ENCODE measurements at places on chromosomes 12 and 14.

DNA sequence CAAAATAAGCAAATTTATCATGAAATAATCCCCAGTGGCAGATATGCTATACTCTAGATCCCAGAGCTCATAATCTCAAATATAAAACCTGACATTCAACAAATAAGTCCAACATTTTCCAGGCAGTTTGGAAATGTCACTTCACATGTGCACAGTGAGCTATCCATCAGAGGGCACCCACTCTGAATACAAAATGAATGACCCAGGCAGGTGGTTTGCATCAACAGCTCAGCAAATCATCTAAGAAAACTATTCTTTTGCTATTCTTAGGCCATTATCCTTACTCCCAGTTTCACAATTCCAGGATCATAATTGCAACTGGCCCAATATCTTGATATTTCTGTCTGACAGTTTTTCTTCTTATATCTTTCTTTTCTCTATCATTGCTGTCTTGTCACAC lies 38.5 kb downstream of the TRIM9 start:
- DNase-seq: no peak

DNA sequence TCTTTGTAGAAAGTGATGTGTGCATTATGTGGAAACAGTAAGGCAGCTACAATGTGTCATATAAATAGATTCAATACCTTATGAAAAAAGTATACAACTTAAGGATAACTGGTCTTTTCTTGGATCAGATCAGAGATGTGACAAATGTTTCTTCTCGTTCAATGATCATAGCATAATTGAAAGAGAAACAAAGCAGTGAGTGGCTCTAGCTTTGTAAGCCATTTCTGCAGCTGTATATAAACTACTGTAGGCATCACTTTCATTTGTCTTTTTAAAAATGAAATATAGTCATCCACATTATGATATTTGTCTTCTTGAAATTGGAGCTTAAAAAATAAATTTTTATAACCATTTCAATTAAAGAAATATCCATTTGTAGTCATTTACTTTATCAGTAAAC lies 63.8 kb upstream of the LMO3 start:
- no peak for DNase-seq

GRCh38 chr14:54213536-54213935 lies 183.3 kb upstream of the CDKN3 start:
- DNase-seq: no peak

DNA sequence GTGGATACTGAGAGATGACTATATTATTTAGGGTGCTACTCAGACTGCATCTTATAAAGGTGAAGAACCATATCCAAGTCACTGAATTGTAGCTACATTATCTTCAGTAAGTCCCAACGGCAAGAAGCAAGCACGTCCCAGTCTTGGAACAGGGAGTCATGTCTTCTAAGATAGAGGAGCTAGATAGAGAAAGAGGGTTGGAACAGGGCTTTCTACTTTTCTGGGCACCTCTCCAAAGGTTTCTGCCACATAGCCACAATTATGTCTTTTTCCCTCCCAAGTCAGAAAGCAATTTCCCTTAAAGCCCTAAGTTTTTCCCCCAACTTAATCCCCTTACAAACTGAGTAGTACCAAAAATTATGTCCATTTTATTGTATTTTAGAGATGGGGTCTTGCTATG lies 22.4 kb downstream of the MAPK1IP1L start:
- DNase-seq: no peak

DNA sequence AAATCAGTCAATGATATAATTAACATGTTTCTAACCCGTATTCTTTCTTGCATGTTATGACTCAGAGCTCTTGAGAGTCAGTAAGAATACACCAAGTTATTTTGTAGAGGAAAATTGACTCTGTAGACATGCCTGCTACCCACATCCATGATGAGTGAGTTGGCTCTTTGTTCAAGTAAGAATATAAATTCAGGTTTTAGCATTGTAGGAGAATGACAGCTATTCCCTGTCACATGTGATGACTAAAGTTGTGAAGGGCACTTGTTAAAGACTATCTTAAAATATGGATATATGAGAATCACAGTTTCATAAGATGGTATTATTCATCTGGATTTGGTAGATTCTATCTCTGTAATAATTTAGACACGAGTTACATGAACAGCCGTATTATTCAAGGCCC lies 209.1 kb downstream of the CCDC59 start:
- no peak for DNase-seq

- DNase-seq: no peak
Observed at GRCh38 chr12:45292486-45293195, 76.7 kb downstream of the ANO6 start.

DNA sequence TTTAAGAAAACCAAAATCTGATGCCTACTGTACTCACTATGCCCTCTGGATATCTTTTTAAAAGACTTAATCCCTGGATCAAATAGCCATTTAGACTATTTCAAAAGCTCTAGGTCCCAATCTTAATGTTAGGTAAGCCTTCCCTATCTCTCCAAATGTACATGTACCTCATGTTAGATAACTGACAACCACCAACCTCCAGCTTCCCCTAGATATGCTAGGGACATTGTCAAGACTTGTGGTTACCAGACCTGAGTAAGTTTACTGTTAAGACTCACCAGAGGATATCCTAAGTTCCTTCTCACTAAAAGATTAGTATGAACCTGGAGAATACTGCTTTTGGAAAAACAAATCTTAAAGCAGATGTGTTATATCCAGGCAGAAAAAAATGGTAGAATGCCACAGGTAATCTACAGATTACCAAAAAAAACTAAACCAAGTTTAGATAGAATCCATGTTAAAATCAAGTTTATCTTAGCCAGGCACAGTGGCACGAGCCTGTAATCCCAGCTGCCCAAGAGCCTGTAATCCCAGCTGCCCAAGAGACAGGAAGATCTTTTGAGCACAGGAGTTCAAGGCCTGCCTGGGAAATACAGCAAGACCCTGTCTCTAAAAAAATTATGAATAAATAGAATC lies 9.7 kb downstream of the NAP1L1 start:
- no peak for DNase-seq

DNA sequence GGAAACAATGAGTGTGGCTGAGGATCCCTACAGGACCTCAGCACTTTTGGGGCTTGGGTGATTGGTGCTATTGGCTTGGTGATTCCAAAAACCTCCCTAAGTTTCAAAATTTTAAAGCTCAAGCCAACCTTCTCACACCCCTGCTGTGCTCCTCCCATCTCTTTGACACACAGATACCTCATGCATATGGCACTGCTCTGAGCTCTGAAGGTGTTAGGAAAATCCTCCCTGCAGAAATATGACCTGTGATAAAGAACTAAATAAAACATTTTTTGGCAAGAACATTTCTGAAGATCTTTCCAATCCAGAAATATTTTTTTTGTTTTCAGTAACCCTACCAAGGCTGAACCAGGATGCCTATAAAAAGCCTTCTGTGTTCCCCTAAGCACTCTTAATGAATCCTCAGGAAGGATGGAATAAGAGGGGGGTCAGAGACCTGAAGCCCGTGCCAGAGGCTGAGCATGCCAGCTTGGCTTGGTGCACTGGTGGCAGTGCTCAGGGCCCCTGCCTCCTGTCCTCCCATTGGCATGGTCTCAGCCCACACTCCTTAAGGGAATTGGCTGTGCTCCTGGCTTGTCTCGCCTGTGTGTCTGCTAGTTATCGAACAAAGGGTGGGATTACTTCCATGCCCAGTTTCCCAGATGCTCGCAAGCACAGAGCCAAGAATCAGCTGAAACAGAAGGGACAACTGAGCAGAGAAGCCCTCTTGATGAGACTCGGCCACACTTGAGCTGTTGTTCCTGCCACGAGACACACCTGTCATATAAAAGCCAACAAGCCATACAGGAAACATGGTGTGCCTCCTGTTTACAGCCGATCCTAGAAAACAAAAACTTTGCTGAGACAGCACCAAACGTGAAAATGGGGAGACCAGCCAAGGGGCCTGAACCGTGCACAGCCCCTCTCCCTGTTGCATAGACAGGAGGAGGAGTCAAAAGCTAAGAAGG lies 132.7 kb upstream of the EEA1 start:
- no peak for DNase-seq

GRCh38 chr12:54068418-54069070 lies 14.9 kb downstream of the HOXC4 start:
- no peak for DNase-seq

- DNase-seq: no peak
Observed at GRCh38 chr14:79465651-79466050, 745.7 kb downstream of the DIO2 start.

DNA sequence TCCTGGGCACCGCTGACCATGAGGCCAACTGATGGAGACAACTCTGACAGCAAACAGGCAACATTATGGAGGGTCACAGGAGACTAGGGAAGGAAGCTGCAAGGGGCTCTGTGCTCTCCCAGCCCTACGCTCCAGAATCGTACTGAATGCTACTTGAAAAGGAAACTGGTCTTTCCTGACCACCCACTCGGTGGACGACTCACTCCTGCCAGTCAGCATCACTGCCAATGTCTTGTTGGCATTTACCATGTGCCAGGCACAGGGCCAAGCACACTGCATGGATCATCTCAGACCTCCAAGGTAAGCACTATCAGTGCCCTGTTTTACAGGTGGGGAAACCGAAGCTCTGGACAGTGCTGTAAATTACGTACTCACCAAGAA lies 38.0 kb downstream of the CCDC85C start:
- DNase-seq: no peak

DNA sequence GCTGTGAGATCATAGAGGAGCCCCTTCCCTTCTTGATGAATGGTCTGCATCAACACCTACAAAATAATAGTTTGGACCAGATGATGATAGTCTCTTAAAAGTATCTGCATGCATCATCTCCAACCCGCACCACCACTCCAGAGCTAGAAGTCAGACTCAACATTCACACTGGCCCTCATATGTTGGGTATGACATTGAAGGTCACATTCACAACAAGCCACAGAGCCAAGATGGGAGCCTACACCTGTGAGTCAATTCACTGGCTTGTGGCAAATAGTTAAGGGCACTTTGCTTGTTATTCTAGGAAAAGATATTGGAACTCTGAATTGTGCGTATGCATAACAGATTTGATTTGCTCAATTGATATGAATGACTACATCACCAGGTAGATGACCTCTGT lies 1197.9 kb downstream of the VRK1 start:
- DNase-seq: no peak

DNA sequence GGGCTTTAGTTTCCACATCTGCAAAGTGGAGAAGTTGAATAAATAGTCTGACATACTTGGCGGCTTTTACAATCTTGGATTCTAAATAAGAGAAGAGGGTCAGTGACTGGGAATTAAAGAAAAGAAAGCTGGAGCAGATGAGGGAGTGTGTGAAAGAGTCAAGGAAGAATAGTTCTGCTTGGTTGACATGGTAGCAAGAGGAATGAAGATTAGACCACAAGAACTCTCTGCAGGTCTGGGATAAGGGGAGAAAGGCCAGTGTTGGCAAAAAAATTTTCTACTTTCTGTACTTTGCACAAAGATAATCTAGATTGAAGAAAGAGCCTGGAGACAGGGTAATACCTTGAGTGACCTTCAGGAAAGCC lies 5.9 kb downstream of the ITGB7 start:
- DNase-seq: no peak

DNA sequence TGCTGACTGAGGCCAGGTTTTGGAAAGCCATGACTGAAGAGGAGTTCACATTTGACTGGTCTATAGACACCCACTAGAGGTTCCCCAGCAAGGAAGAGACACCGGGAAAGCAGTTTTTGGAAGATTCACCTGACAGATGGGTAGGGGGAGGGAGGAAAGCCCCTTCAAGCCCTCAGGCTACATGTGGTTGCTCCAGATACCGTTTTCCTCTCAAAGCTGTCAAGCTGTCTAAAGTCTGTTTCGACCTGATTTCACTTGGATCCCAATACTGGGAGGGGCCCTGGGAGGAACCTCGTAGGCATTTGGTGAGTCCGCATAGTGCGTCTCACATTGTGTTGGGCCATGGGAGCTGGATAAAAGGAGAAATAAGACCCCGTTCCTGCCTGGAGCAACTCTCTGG lies 1.7 kb upstream of the LRP1 start:
- no peak for DNase-seq

DNA sequence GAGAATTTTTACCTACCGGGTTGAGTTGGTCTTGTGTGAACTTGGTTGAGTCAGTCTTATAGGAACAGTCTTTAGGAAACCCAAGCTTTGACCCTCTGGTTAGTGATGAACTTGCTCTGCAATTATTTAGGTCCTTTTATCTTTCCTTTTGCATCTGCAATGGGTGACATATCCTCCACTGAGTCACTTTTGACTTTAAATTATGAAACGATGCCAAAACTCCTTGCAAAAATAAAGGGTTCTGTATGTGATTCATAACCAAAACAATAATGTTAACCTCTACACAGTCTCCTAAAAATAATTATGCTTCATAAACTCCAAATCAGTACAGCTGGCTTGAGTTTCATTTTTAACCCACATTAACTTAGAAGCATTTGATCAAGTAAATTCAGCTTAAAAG lies 979.4 kb downstream of the GALC start:
- no peak for DNase-seq

- no peak for DNase-seq
Observed at GRCh38 chr12:116453631-116454030, 105.5 kb upstream of the MAP1LC3B2 start.

- DNase-seq: no peak
Observed at GRCh38 chr12:112309797-112310196, 72.4 kb downstream of the HECTD4 start.

DNA sequence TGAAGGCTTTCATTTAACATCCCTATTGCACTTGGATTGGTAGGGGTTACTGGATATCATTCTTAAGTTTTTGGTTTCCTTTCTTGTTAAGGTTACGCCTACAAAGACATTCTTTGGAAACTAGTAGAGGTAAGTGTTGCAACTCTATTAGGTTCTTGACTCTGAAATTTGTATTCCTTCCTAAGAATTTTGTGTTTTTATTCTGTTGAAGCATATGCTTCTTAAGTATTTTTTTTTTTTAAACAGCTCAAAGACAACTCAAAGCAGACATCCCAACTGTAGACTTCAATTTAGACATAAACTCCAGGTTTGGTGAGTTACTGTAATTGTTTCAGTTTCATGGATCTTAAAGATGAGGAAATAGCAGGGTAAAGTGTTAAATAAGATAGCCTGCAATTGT lies 1.1 kb upstream of the RBMS2 start:
- no peak for DNase-seq

Data from mesothelial cell of epicardium (in vitro differentiated cells).